Midbrain (tissue), 1 donor: ENCODE measurements at places on chromosomes 12 and 14.

GRCh38 chr12:61514016-61514415 is 746.2 kb upstream of the USP15 start:
- no peak for DNase-seq

DNA sequence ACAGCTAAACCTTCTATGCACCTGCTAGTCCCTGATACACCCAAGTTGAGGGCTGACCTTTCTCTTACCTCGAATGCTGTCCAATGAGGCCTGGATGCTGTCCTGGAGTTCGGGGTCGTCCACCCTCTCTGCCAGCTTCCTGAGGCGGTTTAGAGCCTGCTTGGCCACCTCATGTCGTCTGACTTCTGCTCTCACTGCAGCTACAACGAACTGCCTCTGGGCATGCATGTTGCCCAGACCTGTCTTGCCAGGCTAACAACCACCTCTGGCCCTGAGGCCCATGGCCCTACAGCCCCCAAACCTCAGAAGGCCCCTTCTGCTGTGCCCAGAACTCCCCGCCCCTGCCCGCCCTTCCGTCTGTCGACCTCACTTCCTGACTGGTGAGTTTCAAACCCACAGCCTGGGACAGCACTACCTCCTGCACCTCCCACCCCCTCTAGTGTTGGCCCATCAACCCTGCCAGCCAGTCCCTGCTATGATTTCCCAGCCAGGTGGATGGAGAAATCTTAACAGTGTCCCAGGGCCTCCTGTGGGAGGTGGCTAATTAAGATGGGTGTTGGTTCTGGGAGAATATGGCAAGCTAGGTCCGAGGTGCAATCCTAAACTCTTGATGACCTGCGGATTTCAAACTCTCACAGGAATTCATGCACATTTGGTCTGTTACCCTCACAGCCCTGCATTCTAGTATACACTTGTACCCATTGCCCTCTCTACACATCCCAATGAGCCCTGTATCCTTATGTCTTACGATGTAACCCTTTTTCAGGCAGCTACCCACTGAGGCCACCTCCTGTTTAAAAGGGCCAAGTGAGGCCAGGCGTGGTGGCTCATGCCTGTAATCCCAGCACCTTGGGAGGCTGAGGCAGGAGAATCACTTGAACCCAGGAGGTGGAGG is 2.7 kb upstream of the TSPAN31 start:
- DNase-seq = no peak

DNA sequence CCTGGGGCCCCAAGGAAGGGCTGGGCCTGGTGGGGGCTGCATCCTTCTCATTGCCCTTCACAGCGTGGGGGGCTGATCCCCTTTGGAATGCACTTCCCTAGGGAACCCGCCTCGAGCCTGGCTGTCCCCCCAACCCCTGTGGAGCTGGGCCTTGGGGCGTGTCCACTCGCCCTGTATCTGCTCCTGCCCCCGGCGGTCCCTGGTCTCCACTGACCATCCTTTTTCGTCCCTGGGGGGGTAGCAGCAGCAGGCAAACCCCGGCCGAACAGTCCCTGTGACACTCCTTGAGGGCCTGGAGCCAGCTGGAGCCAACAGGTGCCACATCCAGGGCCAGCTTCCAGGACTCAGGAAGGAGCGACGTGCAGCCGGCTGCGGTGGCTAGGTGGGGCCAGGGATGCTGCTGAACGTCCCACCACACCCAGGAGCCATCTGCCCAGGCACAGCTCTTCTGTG is 9.4 kb upstream of the GPR132 start:
- DNase-seq = no peak

GRCh38 chr12:76417116-76417515 is 68.9 kb upstream of the BBS10 start:
- no peak for DNase-seq

- DNase-seq = no peak
Observed at GRCh38 chr12:98224584-98225221, 290.7 kb upstream of the TMPO start.

- no peak for DNase-seq
Observed at GRCh38 chr14:30691751-30692398, 69.8 kb downstream of the SCFD1 start.
